Pulmonary artery endothelial cell (primary cell): ENCODE measurements at places on chromosomes 11 and 22.

DNA sequence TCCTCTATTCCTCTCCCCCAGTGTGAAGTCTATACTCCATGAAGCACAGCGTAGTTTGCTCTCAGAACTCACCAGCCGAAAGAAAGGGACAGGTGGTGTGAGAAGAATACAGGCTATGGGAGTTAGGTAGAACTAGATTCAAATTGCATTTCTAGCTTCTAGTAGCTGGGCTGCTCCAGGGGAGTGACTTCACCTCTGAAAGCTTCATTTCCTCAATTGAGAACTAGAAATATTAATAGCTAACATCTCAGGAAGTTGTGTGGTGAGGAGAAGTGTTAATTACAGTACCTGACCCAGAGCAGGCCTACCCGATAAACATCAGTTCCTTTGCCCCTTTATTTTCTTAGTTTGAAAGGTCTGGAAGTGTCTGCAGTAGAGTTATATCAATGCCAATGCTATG is 484.7 kb upstream of the TENM4 start:
- DNase-seq: no peak

- DNase-seq: no peak
Observed at GRCh38 chr11:64400667-64401066, 41.7 kb downstream of the RPS6KA4 start.

DNA sequence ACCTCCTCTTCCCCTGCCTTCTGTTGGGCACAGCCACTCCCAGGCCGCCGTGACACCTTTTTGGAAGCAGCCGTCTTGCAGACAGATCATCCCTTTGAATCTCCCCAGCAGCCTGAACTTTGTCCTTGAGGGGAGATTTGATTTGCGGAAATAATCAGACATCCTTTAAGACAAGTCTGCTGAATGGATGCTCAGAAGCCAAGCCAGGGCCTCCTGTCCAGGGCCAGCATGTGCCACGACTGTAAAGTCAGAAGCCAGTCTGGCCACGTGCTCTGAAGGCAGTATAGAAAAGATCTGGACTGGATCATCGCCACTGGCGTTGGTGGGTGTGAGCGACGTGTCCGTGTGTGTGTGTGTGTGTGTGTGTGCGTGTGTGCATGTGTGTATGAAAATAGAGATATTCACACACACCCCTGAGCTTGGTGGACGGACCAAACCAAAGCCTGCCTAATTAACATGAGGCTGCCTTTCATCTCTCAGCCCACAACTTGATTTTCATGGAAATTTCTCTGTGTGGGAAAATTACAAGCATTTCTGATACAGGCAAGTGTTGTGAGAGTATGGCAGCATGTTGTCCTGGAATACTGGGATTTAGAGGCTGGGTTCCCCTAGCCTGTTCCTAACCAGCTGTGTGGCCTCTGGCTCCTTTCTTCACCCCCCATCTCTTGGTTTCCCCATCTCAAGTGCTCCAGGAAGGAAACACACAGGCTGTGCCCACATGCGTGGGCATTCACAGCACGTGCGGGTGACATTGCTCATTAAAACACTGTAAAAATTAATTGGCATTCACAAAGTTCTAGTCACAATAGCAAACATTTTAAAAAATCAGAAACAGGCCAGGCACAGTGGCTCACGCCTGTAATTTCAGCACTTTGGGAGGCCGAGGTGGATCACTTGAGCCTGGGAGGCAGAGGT is 61.8 kb upstream of the WNT7B start:
- no peak for DNase-seq

- peak; percentile 56 for DNase-seq
Observed at GRCh38 chr11:128964463-128964930, 21.8 kb upstream of the TP53AIP1 start.

DNA sequence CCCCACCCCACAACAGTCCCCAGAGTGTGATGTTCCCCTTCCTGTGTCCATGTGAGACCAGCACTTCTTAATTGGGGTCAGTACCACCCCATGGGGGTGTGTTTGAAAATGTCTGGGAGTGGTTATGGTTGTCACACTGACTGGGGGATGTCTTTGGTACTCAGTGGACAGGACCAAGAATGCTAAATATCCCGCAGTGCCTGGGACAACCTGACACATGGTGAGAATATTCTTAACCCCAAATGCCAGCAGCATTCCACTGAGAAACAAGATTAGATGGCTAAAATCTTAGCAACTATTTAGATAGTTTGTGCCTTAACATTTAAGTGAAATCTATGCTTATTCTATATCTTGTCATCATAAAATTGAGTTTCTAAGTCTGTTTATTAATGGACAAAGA is 177.5 kb upstream of the ZBED5 start:
- DNase-seq: no peak

GRCh38 chr11:119029340-119030028 is 1.2 kb downstream of the SLC37A4 start:
- no peak for DNase-seq

DNA sequence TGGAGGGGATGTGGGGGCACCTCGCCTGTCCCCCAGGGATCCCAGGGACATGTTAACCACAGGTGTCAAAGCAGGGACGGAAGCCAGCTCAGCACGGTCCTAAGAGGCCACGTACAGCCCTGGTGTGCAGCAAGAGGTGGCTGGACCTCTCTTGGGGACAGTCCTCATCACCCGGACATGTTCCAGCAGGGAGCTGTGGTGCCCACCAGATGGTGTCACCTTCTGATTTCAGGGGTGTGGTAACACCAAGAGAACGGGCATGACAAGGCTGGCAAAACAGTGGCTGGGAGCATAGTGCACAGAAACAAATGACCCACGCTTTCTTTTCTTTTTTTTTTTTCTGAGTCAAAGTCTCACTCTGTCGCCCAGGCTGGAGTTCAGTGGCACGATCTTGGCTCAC is 25.6 kb upstream of the COMT start:
- DNase-seq: no peak
